Activated gamma-delta T cell treated with Interleukin-2 at 50 U/mL for 16 hours (primary cell): ENCODE measurements at places on chromosomes 11 and 22.

- DNase-seq = no peak
Measured at GRCh38 chr22:19213442-19214077, 35.0 kb upstream of the SLC25A1 start.

- DNase-seq = no peak
Measured at GRCh38 chr11:10886652-10887250, 28.9 kb upstream of the ZBED5 start.

- DNase-seq = no peak
Measured at GRCh38 chr11:73236854-73237253, 18.8 kb downstream of the P2RY2 start.

- no peak for DNase-seq
Measured at GRCh38 chr11:8567602-8568198, 26.3 kb downstream of the STK33 start.

- DNase-seq = no peak
Measured at GRCh38 chr22:46660604-46661201, 40.5 kb downstream of the GRAMD4 start.

DNA sequence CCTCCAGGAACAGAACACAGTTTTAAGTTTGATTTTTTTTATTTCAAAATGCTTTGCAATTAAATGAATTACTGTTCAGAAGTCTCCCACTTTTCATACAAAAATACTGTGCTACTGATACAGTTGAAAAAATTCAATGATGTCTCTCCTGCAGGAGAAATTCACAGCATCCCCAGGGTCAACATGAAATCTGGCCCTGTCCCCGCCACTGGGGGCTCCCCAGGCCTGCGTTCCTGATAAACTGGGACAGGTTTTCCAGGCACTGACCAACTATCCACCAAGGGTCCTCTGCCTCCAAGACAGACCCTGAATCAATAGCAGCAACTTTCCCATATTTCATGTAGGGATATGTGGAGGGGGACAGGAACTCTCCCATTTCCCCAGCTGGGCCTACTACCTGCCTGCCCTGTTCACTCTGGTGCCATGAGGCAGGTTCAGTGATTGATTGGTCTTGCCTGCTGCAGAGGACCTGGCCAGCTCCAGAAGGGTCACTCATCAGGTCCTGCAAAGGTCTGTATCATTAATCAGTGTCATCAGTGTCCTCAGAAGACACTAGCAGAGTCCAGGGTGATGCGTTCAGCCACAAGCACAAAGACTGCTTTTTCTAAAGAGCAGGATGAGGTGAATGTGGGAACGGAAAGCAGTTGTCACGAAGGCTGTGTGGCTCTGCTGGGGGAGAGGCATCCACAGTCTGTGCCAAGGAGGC is 43.4 kb downstream of the PISD start:
- no peak for DNase-seq

GRCh38 chr11:111308140-111308539 is 9.8 kb downstream of the POU2AF3 start:
- no peak for DNase-seq

GRCh38 chr11:61106894-61107470 is 4.7 kb downstream of the CD5 start:
- no peak for DNase-seq

GRCh38 chr11:118859973-118860372 is 23.7 kb upstream of the CXCR5 start:
- DNase-seq = no peak
